ENCODE measurements at places on chromosomes 7 and 10.

DNA sequence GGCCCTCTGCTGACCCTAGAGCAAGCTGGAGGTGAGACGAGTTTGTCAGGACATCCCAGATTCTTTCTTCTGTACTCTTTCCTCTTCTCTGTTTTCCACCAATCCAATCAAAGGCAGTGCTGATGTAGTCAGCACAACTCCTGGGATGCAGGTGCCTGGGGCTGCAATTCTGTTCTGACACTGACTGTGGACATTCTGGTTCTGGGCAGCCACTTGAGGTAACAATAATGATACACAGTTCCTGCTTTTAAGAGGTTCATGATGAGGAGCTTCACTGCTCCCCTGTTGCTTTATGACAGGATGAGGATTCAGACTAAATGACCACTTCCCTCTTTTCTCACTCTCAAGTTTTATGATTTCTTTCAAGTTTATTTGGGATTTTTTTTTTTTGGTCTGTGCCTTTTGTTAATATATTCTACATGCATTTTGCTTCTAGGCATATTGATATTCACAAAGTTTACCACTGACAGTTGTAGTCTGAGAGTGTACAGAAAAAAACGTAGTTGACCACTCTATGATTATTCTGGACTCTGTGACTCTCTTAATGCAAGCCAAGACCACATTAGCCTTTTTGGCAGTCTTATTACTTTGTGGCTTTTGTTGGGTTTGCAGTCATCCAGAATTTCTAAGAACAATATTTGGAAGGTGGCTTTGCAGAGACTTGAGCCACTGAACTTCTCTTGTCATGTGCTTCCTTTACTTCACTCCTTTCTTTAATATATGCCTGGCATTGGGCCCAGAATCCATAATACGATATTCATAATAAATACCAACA, 247.6 kb downstream of the AUTS2 start:
- ATAC-seq = peak; percentile 78

GRCh38 chr7:27143950-27144780, 684 bp upstream of the HOXA5 start:
- ATAC-seq = no peak

DNA sequence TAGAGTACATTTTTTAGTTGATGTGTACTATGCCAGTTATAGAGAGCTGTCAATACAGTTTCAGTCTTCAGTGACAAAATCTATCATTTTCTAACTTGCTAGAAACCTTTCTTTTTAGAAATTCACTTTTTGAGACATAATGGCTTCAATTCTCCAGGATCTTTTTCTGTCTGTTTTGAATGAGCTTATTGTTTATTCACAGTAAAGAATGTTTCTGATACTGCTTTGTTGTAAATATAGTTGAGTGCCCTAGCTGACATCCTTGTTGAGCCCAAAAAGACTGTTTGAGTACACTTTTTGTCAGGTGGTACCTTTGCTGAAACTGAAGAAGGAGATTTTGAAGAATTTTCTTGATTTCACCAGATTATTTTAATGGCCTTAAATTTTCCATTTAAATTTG, 139.9 kb downstream of the PPP1R9A start:
- ATAC-seq = no peak

GRCh38 chr10:99521765-99522469, 10.8 kb upstream of the NKX2-3 start:
- ATAC-seq = no peak

DNA sequence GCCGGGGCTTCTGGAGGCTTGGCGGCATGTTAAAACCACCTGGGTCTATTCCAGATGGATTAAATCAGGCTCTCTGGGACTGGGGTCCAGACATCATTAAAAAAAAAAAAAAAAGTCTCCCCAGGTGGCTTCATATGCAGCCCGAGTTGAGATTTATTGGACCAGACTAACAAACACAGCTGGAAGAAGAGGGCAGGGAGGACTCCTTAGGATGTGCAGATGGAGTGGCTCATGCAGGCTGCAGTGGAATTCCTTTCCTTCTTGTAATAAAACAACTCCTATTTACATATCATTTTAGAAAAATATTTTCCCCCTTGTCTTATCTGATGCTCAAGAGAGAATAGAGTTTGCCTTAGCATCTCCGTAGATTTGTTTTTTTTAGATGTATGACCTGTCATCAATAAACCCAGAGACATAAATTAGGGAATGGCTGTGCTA, 238.1 kb downstream of the CAMK1D start:
- no peak for ATAC-seq

DNA sequence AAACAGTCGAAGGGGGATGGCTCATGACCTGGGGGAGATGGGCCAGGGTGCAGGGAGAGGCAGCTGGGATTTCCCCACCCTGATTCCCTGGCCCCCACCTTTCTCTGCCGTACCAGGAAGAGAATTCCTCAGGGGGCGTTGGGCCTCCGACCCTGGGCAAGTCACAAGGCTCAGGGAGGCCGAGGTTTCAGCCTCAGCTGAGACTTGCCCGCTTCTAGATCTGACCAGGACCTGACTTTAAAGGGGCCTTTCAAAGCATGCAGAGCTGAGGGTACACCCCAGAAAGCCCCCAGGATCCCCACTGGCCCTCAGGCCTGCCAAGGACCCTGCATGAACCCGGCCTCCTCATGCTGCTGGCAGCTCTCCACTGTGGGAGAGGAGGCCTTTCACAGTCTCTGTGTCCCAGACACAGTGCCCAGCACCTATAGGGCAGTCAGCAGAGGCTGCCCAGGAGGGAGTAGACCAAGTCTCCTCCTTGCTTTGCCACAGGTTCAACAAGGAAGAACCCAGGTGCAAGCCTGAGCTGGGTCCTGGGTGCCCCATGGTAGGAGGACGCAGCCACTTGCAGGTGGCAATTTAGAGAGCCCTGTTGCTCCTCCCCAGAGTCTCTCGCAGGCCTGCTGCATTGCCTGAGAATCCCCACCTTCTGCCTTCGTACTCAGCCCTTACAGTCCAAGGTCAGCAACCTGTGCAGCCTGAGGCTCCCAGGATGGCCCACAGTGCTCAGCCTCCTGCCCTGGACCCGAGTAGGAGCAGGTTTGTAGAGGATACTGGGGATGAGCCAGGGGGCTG, 89.3 kb downstream of the CHST15 start:
- no peak for ATAC-seq

- ATAC-seq = peak; percentile 91
Measured at GRCh38 chr7:129091484-129092002, 36.6 kb upstream of the TNPO3 start.

GRCh38 chr10:119115926-119116325, 12.0 kb downstream of the DENND10 start:
- no peak for ATAC-seq

GRCh38 chr10:26499426-26499825, 61.3 kb downstream of the APBB1IP start:
- ATAC-seq = no peak
